ENCODE measurements at places on chromosomes 5 and 9.

GRCh38 chr5:126680191-126680817, 79.6 kb downstream of the PHAX start:
- DNase-seq: peak; percentile 27

- no peak for DNase-seq
These were observed 57.9 kb upstream of the RICTOR start for GRCh38 chr5:39132128-39132447.

DNA sequence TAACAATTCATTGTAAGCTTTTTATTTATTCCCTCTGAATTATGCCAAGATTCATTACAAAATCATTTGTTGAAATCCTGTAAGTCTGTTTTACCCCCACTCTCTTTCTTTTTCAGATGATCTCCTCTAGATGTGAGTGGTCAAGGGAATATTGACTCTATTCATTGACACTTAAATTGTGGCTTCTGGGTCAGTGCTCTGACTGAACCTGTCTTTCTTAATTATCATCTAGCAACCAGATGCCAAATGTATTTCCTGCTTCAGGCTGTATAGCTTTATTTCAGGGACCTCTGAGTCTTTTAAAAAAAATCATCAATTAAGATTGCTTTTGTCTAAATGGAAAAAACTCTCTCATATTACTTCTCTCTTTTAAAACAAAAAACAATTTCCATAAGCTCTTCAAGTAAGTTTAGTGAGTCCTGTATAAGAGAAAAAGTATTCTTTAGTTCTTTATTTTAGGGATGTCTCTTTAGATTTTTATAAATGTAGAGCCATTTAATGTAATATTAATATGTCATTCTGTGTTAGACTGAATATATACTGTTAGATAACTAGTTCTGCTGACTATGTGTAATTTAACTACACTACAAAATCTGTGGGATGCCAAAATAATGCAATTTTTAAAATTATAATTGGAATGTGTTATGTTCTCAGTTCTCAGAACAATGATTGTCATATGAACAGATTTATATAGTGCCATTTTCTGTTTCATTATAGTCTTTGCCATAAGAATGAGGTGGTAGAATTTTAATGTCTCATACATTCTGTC, 645.8 kb upstream of the EDIL3 start:
- no peak for DNase-seq

DNA sequence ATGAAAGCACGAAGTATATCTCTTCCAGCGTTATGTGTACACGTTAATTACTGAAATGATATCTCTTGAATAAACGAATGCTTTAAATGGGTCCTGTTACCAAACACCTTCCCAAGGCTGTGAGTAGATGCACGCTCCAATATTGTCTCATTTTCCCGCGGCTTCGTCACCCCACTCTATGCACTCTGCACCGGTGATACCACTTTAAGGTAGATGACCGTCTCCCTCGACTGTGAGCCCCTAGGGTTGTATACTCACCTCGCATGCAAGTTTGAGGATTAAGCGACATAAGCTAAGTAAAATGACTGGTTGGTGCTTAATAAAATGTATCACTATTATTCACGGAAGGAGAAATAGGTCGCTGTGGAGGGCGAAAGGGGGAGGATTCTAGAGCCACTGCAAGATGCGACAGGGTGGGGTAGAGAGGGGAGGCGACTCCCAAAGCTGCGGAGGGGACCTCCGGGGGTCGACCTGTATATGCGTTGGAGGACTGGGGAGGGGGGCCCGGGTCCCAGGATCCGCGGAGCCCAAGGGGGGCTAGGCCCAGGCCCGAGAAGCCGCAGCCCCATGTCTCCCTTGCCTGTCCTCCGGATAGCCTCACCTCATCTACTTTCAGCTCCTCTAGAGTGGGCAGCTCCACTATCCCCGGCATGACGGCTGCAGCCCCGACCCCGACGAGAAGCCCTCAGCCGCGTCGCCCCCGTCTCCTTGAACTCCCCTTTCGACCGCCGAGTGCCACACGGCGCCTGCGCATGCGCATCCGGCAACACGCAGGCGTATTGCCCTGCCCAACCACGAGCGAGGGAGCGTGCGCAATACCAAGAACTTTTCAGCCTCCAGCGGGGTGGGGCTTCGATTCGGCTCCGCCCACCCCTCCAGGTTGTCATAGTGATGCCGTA, at the start of the genes MORN5 and NDUFA8:
Gene MORN5, plus strand, starts transcription at position 883 of the 899 bp plus-strand sequence. CDS start 65 bp downstream, outside the sequence.
Gene NDUFA8, minus strand, starts transcription at position 754 of the 899 bp plus-strand sequence. Its CDS starts 102 bp downstream, at position 652.
- peak; percentile 85 for DNase-seq

DNA sequence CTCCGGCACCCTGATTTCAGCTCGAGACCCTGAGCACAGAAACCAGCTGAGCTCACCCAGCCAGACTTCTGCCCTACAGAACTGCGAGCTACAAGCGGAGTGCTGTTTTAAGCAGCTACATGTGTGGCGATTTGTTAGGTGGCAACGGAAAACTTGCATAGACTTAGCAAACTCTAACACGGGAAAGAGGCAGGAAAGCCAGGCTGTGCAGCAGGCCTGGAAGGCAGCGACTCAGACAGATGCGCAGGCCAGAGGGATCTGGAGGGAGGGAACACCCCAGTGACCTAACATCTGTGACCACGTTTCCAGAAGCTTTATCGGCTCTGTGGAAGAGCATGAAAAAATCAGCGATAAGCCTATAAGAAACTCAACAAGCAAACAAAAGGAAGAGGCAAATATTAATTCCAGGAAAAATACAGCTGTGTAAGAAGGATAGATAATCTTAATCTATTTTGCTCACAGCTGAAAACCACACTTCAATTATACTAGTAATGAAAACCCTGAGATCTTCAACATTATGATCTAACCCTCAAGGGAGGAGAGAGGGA, 11.0 kb downstream of the UBAC1 start:
- no peak for DNase-seq

DNA sequence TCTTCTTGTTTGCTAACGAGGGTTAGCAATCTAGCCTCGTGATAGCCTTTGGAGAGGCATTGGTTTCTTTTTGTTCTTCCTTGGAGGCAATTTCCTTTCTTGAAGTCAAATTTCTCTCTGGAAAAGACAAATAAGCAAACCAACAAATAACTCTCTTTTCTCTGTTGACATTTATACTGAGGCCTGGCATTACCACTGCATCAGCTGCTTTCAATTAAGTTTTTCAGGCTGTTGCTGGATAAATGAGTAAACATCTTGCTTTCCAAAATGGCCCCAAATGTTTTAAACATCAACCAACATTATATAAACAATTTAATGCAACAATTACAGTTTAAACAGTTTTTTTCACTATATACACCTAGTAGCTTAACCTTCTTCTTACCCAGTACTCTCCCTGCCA, 264.4 kb downstream of the HTR1A start:
- DNase-seq: no peak

- no peak for DNase-seq
These were observed 123.3 kb upstream of the DPYSL3 start for GRCh38 chr5:147633173-147633572.

- DNase-seq: no peak
These were observed 120.3 kb upstream of the SPATA31C2 start for GRCh38 chr9:88258601-88259000.

DNA sequence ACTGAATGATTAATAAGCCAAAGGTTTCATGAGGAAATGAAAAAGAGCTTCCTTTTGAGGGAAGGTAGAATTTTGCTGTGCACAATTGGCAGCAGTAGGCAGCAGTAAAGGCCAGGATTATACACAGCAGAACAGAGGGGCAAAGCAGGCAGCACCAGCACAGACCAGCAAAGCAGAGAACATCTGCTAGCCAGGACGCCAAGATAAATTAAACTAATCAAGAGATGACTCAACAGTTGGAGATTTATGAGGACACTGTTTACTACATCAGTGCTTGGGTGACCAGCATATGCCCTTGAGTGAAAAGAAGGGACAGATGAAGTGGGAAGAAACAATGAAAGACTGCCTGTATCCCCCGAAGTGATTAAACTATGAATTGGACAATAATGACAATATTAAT, 871.4 kb upstream of the CDH10 start:
- DNase-seq: no peak

- DNase-seq: no peak
These were observed 21.3 kb downstream of the TRMO start for GRCh38 chr9:97900738-97901565.

DNA sequence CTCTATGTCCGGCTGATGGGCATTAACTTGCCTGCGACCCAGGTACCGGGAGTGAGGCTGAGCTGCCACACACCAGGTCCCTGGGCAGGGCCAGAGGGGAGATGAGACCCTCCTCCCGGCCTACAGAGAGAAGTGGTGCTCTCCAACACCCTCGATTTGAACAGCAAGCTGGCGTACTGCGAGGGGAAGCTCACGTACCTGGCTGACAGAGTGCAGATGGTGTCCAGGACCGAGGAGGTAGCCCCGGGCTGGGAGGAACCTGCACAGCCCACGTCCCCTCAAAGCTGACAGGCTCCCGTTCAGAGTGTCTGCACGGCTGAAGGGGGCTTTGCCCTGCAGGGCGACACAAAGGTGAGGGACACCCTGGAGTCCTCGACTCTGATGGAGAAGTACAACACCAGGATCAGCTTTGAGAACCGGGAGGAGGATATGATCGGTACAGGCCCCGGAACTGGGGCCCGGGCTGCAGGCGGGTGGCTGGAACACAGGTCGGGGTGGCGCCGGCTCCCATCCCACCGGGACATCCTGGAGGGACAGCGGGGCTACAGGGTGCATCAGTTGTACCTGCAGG, 1.0 kb upstream of the RABL6 start:
- DNase-seq: no peak

DNA sequence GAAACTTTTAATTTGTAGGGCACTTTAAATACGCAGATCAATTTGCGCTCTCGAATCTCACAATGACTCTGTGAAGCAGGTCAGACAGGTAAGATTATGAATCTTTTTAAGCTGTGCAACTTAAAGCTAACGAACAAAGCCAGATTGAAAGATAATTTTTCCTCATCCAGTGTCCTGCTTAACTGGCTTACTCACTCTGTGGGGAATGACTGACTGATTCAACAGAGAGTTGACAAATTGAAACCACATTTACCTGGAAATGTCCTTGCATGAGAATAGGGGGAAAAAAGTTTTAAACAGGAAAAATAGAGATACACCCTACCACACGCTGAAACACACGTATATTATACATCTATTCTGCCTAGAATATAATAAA, 187.9 kb downstream of the MAN2A1 start:
- no peak for DNase-seq

DNA sequence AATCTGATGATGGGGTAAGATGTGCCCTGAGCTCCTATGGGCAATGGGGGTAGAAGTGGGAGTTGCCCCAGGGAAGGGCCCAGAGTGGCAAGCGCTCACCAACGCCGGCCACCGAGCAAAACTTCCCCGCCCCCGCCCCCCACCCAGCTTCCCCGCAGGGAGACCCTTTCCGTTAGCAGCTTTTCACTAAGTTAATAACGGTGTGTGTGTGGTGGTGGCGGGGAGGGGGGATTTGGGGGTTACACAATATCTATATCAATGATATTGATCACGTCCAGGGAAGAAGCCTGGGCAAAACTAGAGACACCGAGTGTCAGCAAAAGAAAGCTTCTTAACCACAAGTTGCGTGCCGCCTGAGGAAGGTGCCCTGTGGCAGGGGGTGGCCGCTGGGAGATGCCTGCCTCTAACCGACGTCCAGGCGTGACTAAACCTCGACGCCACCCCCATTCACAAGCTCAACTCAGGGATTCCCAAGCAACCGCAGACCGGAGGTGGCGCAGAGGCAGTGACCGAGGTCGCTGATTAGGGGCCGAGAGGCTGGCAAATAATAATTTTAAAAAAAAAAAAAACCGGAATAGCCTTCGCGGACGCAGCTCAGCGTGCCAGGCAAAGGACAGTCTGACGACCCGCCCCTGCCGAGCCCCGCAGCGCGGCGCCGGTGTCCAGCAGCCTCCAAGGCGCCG, 222.6 kb downstream of the MEF2C start:
- no peak for DNase-seq

Data from GOT3 (cell line).